ENCODE measurements at places on chromosomes 4 and X. TPM values are rescaled to one million over a fixed set of nuclear protein-coding genes. Genes with fewer than 3 reads are reported as not detected.

- no peak overlapping the region for H3K27ac ChIP-seq
- H3K27me3 ChIP-seq, result no peaks in the 10 kb centered on the region
- no peak overlapping the region for H3K4me3 ChIP-seq
- no peaks in the 10 kb centered on the region for H3K36me3 ChIP-seq
Observed at GRCh38 chr4:14520171-14520570, 482.1 kb upstream of the CPEB2 start.

GRCh38 chr4:76697129-76697803 lies 200.7 kb downstream of the SOWAHB start:
- H3K27me3 ChIP-seq, result no peaks in the 10 kb centered on the region
- no peak overlapping the region for H3K27ac ChIP-seq
- peaks cover 5% of the 10 kb centered on the region for H3K4me1 ChIP-seq
- H3K36me3 ChIP-seq, result no peaks in the 10 kb centered on the region
- no peak overlapping the region for H3K4me3 ChIP-seq

DNA sequence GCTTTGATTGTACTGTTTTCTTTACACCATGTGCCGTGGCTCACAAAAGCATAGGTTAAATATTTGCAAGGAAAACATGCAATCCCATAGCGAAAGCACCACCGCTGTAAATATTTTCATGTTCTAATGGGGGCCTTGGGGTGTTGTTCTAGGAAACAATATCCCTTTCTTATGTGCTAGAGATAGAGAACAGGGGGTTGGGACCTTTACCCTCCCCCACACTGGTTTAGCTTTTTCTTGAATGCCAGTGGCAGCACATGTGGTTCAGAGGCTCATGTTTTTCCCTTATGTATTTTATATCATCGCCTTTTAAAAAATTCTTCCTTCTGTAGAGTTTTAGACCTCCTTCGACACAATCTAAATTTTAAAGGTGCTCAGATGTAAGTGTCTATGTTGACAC lies 422.6 kb upstream of the TENM3 start:
- H3K4me3 ChIP-seq, result no peak overlapping the region
- H3K27me3 ChIP-seq, result peaks cover 2% of the 10 kb centered on the region
- no peaks in the 10 kb centered on the region for H3K36me3 ChIP-seq
- H3K27ac ChIP-seq, result no peak overlapping the region

- no peaks in the 10 kb centered on the region for H3K36me3 ChIP-seq
- no peak overlapping the region for H3K4me3 ChIP-seq
- DNase-seq, result no peak
- H3K4me1 ChIP-seq, result peaks cover 10% of the 10 kb centered on the region
Observed at GRCh38 chr4:76535603-76536372, 100.8 kb downstream of the SHROOM3 start.

DNA sequence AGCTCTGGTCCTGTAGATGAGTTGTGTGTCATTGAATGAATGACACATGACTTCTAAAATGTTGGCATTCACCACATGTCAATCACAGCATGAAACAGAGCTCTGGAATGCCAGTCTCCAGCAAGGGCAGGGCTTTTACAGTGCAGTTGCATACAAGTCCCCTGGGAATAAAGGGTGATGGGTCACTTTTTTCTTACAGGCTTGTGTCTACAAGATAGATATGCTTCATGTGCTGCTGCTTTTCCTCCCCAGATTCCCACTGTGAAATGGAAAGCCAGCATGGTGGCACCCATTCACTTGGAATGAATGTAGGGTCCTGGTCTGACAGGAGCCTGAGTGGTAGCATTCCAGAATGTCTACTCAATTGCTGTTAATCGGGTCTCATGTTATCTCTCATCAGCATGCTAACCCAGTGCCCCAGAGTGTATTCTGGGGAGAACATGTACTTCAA lies 159.1 kb upstream of the KIT start:
- no peak overlapping the region for H3K4me3 ChIP-seq
- DNase-seq, result no peak
- no peaks in the 10 kb centered on the region for H3K27me3 ChIP-seq
- H3K36me3 ChIP-seq, result no peaks in the 10 kb centered on the region
- no peak overlapping the region for H3K27ac ChIP-seq
- no peaks in the 10 kb centered on the region for H3K4me1 ChIP-seq

CABS1 gene
- polyA plus RNA-seq, result not detected

Measured in liver (tissue), 10 donors.